CD4-positive, alpha-beta T cell treated with Interleukin-17A for 1 hour (primary cell): ENCODE measurements at places on chromosomes 7 and 10.

DNA sequence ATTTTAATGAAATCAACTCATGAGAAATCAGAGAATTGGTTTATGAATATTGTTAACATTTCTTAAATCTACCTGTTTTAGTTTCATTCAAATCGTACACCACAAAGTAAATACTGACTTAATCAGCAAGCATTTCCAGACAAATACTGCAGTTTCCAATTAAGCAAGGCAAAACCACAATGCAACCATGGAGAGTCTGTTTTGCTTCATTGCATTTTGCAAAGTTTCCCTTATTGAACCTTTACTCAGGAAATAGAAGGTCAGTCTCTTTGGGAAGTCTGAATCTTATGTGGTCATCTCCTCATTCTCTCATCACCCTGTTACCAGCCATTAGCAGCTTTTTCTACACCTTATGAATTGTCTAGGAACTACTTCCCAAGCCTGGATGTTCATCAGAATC lies 400.5 kb downstream of the IPMK start:
- no peak for DNase-seq

DNA sequence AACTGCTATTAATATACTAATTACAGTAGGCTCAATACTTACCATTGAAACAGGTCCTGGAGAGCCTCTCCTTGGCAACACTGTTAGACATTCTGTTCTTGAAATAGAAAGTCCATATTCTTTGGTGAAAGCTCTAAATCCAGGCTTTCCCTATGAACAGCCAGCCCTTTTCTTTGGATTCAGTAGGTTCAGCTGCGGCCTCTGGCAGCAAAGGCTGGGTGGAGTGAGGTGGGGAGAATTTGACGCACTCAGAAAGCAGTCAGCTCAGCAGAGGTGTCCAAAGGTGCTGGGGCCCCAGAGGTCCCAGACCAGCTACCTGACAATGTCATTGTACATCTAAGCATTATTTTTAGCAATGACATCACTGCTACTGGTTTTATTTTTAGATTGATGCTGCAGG lies 146.1 kb downstream of the GRK5 start:
- DNase-seq = no peak

DNA sequence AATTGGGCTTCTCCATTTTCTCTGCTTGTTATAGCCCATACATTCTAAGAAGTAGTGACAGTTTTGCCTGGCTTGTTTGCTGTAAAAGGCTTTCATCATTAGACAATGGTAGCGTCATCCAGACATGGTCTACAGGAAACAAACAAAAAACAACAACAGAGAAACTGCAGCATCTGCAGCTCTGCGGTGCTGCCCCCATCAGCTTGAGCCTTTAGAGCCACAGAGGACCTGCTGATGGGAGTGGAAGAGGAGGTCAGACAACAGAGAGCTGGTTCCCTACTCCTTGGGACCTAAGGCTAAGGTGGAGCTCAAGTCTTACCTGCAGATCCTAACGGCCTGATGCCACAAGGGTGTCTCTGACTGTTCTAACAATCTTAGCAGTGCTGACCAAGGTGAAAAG lies 3.1 kb downstream of the INA start:
- DNase-seq = no peak

- no peak for DNase-seq
Observed at GRCh38 chr10:98410135-98410743, 4.7 kb downstream of the PYROXD2 start.

DNA sequence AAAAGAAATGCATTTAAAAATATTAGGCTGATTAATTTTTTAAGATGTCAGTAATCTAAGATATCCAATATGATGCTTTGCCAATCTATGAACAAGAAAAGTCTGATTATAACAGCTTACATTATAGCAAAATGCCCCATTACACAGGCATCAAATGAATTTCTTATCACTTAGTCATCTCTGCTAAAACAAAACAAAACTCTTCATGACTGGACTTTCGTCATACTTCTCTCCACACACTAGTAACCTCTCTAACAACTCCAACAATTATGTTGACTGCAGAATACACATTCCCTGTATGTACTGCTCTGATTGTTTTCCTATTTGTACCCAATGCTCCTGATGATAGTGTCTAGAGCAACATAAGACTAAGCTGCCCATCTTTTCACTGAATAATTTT lies 3.8 kb upstream of the MKI67 start:
- DNase-seq = no peak

- DNase-seq = no peak
Observed at GRCh38 chr10:73131913-73132686, 21.8 kb downstream of the NUDT13 start.

DNA sequence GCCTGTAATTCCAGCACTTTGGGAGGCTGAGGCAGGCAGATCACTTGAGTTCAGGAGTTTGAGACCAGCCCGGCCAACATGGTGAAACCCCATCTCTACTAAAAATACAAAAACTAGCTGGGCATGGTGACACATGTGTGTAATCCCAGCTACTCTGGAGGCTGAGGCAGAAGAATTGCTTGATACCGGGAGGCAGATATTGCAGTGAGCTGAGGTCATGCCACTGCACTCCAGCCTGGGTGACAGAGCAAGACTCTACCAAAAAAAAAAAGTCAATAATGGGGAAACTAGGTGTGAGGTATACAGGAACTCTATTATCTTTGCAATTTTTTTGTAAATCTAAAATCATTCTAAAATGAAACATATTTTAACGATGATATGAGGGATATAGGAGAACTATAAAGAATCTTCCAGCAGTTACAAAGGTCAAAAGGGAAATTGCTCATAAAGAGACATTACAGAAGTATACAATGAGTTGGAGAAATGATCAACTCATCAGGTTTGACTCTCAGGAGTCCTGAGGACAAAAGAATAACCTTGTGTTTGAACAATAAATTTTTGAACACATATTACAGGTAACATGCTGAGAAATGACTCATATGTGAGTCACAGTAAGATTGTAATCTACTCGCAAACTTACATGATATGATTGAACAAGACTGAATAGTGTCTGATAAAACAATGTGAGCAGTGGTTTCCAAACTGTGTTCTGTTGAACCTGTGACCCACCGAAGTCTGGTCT lies 272.6 kb downstream of the FGFR2 start:
- no peak for DNase-seq

DNA sequence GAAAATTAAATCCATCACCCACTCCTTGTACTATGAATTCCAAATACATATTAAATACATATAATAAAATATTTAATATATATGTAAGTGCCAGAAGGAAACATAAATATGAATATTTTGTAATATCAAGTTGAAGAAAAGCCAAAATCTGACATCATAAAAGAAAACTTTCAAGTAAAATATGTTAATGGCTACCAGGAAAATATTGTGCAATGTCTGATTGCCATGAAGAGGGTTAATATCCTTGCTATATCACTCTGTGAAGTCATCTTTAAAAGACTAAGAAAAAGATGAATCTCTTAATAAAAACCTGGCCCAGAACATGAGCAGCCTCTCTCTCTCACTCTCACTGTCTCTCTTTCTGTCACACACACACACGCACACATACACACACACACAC lies 130.2 kb downstream of the EGFR start:
- DNase-seq = no peak

DNA sequence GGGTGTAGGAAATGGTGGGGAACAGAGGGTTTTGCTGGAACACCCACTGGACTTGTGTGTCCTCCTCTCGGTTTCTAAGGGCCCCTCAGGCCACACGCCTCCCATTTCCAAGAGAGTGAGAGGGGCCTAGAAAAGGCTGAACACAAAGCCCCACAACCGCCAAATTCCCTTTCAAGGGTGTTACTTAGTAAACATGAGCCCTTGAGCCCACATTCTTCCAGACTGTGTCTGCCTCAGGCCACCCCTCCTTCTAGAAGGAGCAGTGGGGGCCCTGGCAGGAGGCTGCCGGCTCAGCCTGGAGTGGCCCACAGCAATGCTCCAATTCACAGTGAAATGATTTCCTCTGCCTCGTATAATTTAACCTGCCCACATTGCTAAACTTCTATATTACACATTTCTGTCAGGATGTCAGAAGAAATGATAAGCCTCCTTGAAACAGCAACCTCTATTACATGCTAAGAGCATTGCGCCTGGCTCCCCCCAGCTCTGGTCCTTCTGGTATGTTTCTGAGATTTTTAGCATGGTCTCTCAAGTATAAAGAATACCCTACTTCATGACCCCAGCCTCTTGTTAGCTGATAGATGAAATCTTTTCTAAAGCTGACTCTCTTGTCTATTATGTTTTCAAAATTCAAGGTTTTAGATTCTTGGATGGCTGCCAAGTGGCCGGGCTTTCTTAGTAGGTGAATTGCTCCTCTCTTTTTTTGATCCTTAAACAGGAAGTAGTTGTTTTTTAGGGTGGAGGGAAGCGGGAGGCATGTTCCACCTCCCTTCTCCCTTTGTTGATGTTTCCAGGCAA lies 673.9 kb upstream of the GALNT17 start:
- DNase-seq = no peak

DNA sequence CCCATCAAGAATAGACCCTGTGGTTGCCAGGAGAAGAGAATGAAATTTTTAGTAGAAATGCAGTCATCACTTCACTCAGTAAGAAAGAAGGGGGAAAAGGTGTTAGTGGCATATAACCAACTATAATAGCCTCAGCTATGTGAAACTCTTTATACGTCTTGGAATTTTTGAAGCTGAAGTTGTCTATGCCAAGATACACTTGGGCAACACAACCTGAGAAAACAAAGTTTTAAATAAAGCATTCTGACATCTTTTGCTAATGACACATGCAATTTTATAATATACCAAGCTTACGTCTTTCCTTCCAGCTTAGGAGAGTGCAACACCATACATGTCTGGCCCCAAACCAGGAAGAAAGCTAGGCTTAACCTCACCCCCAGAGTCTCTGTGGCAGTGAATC lies 40.8 kb upstream of the ZNF438 start:
- DNase-seq = no peak

DNA sequence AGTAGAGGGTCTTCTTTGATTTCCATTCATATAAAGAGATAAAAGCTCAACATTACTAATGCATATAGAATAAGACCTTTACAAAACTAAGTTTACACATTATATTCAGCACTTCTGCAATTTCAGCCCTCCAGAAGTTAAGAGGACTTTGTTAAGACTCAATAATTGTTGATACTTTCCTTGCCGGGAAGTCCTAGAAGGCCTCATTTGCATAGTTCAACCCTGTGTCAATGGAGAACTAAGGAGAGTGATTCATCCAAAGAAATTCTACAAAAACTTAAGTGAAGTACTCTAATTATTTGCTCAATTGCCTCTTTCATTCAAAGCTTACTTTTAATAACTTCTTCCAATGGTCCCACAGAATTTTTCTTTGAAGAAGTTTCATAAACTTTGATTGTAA lies 1060.3 kb upstream of the CELF2 start:
- DNase-seq = no peak

- no peak for DNase-seq
Observed at GRCh38 chr10:78351283-78351682, 317.6 kb downstream of the RPS24 start.

DNA sequence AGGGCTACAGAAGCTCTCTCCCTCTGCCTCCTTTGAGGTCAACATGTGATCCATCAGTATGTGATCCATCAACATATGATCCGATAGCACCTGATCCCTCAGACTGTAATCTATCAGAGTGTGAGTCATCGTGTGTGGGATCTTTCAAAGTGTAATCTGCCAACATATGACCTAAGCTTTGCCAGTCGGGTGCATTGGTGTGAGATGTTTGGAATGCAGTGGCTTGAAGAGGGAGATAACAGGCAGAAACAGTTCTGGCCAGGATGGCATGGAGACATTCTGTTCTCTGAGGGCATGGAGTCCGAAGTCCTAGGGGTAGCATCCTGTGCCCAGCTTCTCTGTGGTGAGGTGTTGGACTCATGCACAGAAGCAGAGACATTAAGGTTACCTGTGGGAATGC lies 217.7 kb upstream of the ETV1 start:
- DNase-seq = no peak

- DNase-seq = no peak
Observed at GRCh38 chr10:122279725-122280141, 8.6 kb downstream of the BTBD16 start.

DNA sequence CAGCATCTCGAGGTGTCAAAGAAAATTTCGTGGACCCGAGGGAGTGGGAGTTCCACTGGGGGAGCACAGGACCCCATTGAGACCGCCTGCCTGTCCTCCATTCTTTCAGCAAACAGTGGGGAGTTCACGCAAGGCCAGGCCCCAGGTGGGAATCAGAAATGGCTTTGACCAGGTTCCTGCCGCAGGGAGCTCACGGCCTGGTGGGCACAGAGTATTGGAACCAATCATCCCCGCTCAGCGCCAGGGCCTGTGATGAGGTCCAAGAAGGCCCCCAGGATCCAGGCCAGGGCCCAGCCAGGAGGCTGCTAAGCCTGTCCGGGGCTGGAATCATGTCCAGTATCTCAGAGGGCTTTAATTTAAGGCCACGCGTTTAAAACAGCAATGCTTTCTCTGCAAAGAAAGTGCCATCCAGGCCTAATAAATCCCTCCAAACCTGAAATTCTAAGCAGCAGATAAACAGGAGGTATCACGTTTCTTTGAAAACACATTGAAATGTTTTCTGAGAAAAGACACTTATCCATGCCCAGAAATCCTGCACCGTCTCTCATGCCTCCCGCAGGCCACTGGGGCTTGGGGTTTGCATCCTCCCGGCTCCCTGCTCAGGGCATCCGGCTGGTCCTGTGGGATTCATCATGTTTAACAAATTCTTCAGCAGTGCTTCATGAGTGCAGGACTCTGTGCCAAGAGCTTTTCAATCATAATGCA lies 125.7 kb downstream of the OAT start:
- DNase-seq = no peak

- DNase-seq = no peak
Observed at GRCh38 chr10:62735464-62736167, 68.9 kb upstream of the ADO start.

GRCh38 chr10:31142026-31142425 lies 110.4 kb upstream of the ZNF438 start:
- no peak for DNase-seq

- DNase-seq = no peak
Observed at GRCh38 chr7:51160411-51160810, 156.2 kb downstream of the COBL start.

DNA sequence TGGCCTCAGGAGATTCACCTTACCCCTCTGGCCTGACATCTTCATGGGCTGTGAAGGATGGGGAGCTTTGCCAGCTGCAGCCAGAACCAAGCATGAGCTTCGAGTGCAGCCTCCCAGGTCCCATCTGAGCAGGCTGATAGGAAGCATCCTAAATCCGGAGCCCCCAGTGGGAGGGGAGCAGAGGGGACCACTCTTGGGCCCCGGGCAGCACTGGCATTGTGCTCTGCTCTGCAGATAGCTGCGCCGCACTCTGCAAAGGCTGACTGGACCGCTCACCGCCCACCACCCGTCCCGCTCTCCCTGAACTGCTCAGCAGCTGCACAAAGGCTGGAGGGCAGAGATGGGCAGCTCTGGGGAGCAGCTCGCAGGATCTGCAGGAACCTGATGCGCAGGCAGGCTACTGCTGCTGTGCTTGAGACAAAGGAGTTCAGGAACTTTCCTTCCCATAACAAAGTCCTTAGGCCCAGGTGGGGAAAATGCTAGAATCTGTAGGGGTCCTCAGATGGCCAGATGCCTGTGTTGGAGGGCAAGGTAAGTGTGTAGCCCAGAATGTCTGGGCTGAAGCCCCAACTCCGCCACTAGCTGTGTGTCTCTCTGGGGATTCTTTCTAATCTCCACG lies 51.8 kb downstream of the ARHGAP22 start:
- DNase-seq = no peak

DNA sequence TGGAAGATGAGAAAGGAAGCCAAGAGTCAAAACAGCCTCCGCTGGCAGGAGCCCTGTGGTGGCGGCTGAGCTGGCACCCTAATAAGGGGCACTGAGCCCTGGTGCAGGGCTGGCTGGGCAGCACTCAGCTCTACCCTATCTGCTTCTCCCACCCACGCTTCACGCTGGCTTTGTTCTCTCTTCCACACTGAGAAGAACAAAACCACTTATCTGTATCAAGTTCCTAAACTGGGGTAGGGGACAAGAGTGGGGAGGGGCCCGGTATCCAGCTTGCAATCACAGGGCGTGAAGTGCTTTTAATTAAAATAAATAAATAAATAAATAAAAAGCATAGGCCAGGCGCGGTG lies 52.1 kb downstream of the FAM53B start:
- no peak for DNase-seq
